ENCODE measurements at places on chromosomes 4 and X. TPM values are rescaled to one million over a fixed set of nuclear protein-coding genes. Genes with fewer than 3 reads are reported as not detected.
A peak's percentile ranks its signal among the peaks of the same experiment; 100 is the strongest.

Gene SMIM10
- 0.65 TPM for total RNA-seq

GRCh38 chr4:76459291-76459723 lies 24.3 kb downstream of the SHROOM3 start:
- no peaks in the 10 kb centered on the region for H3K36me3 ChIP-seq
- H3K27ac ChIP-seq = no peak overlapping the region
- DNase-seq = no peak
- H3K4me1 ChIP-seq = no peaks in the 10 kb centered on the region

GRCh38 chr4:188697243-188697642 lies 558.0 kb downstream of the TRIML1 start:
- no peak overlapping the region for H3K27ac ChIP-seq
- DNase-seq = no peak
- no peaks in the 10 kb centered on the region for H3K27me3 ChIP-seq
- H3K4me3 ChIP-seq = no peak overlapping the region

GRCh38 chr4:12538162-12538561 lies 946.0 kb downstream of the RAB28 start:
- no peak overlapping the region for H3K27ac ChIP-seq
- no peaks in the 10 kb centered on the region for H3K4me1 ChIP-seq
- H3K27me3 ChIP-seq = no peaks in the 10 kb centered on the region
- DNase-seq = no peak
- no peaks in the 10 kb centered on the region for H3K36me3 ChIP-seq
- H3K4me3 ChIP-seq = no peak overlapping the region

Gene HSFX2
- not detected for total RNA-seq

GRCh38 chrX:125786316-125786715 lies 379.8 kb downstream of the DCAF12L2 start:
- no peaks in the 10 kb centered on the region for H3K4me1 ChIP-seq
- H3K27me3 ChIP-seq = no peaks in the 10 kb centered on the region
- H3K36me3 ChIP-seq = no peaks in the 10 kb centered on the region
- H3K4me3 ChIP-seq = no peak overlapping the region
- H3K27ac ChIP-seq = no peak overlapping the region

DNA sequence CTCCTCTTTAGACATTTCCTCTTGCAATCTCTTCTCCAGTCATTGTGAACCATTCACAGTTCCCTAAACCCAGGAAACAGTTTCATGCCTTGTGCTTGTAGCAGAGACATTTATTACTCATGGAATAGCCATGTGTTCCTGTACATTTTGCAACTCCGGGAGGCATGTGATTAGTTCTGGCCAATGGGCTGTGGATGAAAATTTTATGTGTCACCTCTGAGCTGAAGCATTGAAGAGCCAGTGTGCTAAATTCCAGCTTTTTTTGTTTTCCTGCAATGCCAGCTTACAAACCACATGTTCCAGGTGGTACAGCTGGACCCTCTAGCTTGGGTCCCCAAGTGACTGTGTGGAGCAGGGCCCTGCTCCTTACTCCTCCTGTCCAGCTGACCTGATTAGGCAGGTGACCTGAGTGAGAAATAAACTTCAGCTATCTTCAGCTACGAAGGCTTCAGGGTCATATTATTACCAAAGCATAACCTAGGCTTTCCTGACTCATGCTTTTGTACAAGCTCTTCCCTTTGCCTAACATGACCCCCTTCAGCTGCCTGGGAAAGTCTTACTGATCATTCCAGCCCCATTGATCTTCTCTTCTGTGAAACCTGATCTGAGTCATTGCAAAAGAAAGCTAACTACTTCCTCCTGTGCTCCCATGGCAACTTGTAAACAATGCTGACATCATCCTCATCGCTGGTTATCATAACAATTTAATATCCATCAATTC lies 200.4 kb downstream of the PTTG2 start:
- H3K27ac ChIP-seq = peak overlapping the region; percentile 28
- DNase-seq = no peak
- H3K36me3 ChIP-seq = peaks cover 1% of the 10 kb centered on the region
- no peak overlapping the region for H3K4me3 ChIP-seq
- no peaks in the 10 kb centered on the region for H3K27me3 ChIP-seq

GRCh38 chr4:168923526-168924194 lies 86.4 kb downstream of the CBR4 start:
- H3K27ac ChIP-seq = no peak overlapping the region
- no peaks in the 10 kb centered on the region for H3K36me3 ChIP-seq
- H3K4me3 ChIP-seq = no peak overlapping the region
- H3K27me3 ChIP-seq = peaks cover 4% of the 10 kb centered on the region
- DNase-seq = no peak

DNA sequence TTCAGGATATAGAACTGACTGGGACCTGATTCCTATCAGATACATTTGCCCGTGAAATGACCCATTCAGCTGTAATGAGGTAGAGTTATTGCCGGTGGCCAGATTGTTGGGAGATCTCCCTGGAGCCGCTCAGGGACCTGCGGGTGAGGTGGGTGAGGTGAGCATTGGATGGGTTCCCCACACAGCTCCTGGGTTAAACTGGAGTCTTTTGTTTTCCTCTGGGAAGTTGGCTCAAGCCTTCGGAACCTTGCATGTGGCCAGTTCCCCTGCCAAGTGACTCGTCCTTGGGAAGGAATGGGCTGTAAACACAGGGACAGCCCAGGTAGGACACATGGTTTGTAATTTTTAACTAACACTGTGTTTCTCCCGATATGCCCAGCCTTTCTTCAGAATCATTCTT lies 31.6 kb upstream of the KIT start:
- H3K4me3 ChIP-seq = no peak overlapping the region
- no peaks in the 10 kb centered on the region for H3K36me3 ChIP-seq
- DNase-seq = no peak

DNA sequence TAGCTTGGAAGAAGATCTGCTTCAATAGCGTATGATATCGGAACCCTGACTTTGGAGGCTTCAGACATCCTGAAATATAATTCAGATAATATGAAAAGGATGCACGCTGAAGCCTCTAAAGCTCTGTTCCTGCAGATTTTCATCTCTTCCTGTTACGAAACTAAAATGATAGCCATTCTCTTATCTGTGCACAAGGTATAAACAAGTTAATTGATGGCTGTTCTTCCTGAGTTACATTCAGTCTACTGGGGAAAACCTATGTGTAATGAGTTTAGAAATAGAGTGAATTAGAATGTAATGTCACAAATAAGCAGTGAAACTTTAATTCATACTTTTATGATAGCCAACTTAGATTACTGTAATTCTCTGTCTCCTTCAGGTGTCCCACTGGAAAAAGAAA lies 36.8 kb upstream of the AGA start:
- no peaks in the 10 kb centered on the region for H3K27me3 ChIP-seq
- peaks cover 10% of the 10 kb centered on the region for H3K4me1 ChIP-seq
- no peak overlapping the region for H3K27ac ChIP-seq
- H3K36me3 ChIP-seq = peaks cover 2% of the 10 kb centered on the region
- DNase-seq = no peak

Gene MAGEE2
- not detected for total RNA-seq

DNA sequence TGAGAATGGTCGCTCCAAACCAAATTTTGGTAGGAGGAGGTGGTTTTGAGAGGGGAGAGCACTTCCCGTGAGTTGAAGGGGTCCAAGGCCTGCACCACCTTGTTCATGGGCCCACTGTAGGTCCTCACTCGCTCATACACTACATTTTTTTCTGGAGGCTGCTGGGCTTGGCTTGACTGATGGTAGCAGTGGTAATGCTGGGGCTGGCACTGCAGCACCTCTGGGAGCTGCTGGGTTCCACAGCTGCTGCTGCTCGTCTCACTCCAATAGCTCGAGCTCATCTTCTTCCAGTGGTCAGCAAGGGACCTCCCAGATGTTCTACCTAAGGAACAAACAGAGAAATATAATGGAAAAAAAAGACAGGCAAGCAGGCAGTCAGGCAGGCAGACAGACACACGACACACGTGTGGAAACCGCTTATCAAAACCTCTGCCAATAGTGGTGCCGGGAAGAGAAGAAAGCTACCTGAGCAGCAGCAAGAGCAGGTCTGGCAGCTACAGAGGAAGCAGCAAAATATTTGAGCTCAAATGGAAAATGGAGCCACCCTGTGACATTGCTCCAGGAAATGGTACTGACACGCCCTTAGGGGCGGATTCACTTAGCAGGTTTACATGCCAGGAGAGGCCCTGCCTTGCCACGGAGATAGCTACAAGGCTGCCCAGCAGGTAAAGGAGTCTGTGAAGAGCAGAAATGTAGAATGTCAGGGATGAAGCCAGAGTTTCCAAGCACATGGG lies at the start of gene POF1B:
TSS of gene POF1B (minus strand) at position 492 of the 734 bp plus-strand sequence. CDS start at position 281, 211 bp downstream.
- no peak within 1 kb of the TSS for H3K4me3 ChIP-seq
- no peaks in the 10 kb centered on the region for H3K27me3 ChIP-seq
- no peaks in the 10 kb centered on the region for H3K4me1 ChIP-seq
- H3K27ac ChIP-seq = no peak within 1 kb of the TSS
- no peaks in the 10 kb centered on the region for H3K36me3 ChIP-seq
- DNase-seq = no peak

DNA sequence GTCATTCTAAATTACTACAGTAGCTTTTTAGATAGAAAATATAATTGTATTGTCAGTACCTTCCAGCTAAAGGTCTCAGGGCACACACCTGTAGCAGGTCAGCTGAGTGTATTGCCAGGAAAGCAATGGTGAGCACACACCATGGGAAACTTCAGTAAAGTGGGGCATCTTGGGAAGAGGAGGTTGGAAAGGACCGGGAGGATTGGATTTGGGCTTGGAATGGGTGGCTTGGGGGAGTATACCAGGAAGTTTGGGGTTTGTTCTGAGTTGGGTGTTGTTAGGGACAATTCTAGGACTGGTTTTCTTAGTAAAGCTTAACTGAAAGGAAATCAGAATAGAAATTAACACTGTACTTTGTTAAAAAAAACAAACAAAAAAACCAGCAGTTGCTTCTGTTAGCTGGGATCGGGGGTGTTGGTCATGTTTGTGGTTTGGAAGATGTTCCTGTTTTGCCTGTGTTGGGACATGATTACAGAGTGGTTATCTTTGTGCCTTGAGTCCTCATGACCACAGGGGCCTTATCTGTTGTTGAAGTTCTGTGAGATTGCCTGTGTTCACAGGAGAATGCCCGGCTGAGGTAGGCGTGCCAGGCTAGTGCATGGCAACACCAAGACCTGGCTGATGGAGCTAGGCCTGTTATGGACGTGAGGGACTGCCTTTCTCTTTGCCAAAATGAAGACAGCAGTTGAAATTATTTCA lies 35.1 kb downstream of the PRIMPOL start:
- H3K27me3 ChIP-seq = no peaks in the 10 kb centered on the region
- H3K4me3 ChIP-seq = peak overlapping the region; percentile 33
- peaks cover 11% of the 10 kb centered on the region for H3K4me1 ChIP-seq
- H3K27ac ChIP-seq = peak overlapping the region; percentile 64
- peaks cover 16% of the 10 kb centered on the region for H3K36me3 ChIP-seq

Gene PDLIM3
- not detected for total RNA-seq

- H3K4me3 ChIP-seq = no peak overlapping the region
- no peak for DNase-seq
- H3K27ac ChIP-seq = no peak overlapping the region
- H3K36me3 ChIP-seq = no peaks in the 10 kb centered on the region
- peaks cover 14% of the 10 kb centered on the region for H3K27me3 ChIP-seq
- no peaks in the 10 kb centered on the region for H3K4me1 ChIP-seq
These were observed 11.1 kb upstream of the ZCCHC4 start for GRCh38 chr4:25301471-25301870.

Gene F9
- total RNA-seq = not detected

Gene RP2
- 10.8 TPM for total RNA-seq

DNA sequence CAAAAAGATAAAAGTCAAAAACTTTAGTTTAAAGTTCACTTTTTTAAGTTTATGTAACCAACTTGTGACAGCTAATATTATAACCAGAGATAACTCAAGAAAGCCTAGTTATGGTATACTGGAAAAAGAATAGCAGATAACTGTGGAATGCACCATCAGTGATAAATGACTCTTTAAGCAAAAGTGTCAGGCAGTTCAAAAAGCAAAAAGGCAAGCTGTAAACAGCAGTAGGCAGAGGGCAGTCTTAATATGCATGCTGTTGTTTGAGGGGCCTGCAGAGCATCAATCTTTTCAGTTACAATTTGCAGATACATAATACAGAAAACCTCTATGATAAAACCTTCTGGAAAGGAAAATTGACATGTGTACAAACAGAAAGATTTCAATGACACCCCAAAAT lies 81.8 kb upstream of the JADE1 start:
- DNase-seq = no peak
- H3K36me3 ChIP-seq = no peaks in the 10 kb centered on the region
- peaks cover 6% of the 10 kb centered on the region for H3K27me3 ChIP-seq
- H3K27ac ChIP-seq = no peak overlapping the region
- H3K4me3 ChIP-seq = no peak overlapping the region

DNA sequence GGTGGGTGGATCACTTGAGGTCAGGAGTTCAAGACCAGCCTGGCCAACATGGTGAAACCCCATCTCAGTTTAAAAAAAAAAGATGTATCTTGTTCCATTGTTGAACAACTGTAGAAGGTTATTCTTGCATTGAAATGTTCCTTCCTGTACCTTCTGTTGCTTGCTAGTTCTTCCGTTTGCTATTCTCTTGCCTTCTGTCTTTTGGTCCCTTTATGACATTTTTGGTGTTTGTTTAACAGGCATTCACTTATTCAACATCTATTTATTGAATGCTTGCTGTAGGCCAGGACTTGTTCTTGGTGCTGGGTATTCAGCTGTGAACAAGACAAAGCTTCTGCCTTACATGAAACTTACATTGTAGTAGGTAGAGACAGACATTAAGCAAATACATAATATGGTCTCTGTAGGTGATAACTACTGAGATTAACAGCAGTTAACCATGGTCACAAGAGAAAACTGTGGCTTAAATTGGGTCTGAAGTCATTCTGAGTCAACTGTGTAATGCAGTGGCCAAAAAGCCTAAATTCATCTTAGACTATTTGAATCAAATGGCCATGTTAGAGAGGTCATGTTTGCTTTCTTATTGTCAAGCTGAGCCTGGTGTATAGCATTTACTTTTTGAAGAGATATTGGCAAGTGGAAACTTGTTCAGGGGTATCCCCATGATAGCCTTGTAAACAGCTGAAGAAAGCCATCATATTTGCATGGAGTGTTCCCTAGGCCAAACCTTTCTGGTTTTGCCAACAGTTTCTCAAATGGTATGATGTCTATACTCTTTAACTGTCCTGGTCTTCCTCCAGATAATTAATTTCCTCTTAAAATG lies 35.6 kb downstream of the GAB1 start:
- H3K27me3 ChIP-seq = no peaks in the 10 kb centered on the region
- no peaks in the 10 kb centered on the region for H3K4me1 ChIP-seq
- H3K4me3 ChIP-seq = no peak overlapping the region
- no peak overlapping the region for H3K27ac ChIP-seq

DNA sequence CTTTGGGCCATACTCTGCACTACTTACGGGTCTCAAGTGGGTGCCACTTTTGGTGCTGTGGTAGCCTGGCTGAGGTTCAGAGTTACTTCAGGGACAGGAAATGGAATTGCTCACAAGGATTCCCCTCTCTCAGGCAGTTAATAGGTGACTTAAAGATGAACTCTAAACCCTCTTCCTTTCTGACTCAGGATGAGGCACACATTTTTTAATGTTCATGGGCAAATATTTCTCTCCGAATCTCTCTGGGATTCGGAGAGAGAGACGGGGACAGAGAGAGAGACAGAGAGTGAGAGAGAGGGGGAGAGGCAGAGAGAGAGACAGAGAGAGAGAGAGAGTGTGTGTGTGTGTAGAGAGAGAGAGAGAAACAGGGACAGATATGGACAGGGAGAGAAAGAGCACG lies 79.8 kb downstream of the NYX start:
- H3K27me3 ChIP-seq = no peaks in the 10 kb centered on the region
- peaks cover 6% of the 10 kb centered on the region for H3K4me1 ChIP-seq
- no peak for DNase-seq
- H3K4me3 ChIP-seq = no peak overlapping the region
- peak overlapping the region; percentile 42 for H3K27ac ChIP-seq
